ENCODE measurements at places on chromosomes 11 and 22.

- DNase-seq, result no peak
These were observed 1.7 kb downstream of the PCNX3 start for GRCh38 chr11:65617136-65617850.

DNA sequence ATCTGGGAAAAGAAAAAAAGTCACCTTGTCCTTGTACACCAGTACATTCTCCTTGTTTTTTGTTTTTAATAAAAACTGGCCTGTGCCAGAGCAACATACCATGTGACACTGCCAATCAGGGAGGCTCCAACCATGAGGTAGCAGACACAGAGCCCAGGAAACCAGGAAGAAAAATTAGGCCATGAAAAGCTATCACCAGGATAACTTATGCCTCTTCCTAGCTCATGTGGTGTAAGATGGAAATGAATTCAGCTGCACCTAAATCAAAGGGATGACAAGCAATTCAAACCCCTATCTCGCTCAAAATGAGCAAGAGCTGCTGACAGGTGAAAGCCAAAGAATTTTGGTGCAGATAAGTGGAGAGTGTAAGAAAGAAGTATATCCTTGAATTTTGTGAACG is 7.7 kb downstream of the DRD2 start:
- no peak for DNase-seq

DNA sequence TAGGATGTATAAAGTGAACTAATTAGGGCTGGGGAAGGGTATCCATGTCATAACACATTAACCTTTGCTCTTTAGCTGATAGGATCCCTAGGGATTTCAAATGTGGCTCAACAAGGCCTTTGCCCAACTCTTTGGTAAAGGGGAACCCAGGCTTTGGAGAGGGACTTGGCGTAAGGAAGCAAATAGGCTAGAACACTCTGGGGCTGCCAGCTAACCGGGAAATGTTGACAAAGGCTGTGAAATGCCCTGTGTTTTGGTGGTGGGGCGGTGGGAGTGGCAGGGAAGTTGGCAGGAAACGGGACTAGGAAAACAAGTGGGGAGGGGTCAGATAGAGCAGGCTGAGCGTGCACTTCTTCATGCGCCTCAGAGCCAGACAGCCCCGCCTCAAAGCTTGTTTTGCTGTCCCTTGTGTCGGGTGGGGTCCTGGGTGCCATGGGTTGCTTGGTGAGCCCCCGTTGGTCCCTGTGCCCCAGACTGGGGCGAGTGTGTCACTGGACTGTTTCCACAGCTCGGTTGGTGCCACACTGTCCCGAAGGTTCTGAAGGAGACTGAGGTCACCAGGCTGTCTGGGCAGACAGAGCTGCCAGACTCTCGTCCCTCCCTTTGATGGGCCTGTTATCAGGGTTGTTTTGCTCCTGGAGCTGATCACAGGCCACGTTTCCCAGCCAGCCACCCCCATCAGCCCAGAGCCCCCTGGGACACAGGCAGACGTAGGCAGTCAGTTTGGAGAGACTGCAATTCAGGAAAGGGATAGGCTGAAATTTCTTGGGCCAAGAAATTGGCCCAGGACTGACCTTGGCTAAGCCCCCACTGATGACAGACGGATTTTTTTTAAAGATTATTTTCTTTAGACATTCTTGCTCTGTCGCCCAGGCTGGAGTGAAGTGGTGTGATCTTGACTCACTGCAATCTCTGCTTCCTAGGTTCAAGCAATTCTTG is 19.6 kb downstream of the KCTD21 start:
- no peak for DNase-seq

GRCh38 chr11:34825670-34826383 is 90.4 kb downstream of the APIP start:
- no peak for DNase-seq

DNA sequence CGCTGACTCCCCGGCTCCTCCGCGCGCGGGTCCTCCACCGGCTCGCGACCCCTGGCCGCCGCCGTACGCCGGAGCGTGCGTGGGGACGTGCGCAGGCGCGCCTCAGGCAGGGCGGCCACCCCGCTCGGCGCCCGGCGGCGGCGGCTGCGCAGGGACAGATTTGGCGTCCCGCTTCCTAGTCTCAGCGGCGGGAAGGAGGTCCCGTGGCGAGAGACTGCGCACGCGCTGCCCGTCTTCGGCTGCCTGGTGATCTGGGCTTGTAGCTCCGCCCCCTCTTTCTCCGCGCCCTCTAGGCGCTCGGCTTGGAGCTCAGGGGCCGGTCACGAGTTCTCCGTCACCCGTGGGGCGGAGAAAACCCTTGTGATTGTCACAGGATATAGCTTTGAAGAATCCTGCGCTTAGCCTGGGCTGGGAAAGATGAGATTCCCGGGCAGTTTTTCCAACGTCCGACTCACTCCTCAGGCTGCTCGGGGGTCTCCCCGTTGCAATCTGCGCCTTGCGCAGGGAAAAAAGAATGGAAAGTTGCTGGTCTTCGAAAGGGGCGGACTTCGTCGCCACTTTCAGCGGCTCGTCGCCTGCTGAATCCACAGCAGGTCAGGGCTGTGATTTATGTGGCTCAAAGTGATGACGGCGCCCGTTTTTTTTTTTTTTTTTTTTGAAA is at the start of gene PATL1:
Gene PATL1 (minus strand): TSS at position 88 of the 661 bp plus-strand sequence. CDS start 142 bp downstream, outside the sequence.
- DNase-seq, result peak; percentile 99

DNA sequence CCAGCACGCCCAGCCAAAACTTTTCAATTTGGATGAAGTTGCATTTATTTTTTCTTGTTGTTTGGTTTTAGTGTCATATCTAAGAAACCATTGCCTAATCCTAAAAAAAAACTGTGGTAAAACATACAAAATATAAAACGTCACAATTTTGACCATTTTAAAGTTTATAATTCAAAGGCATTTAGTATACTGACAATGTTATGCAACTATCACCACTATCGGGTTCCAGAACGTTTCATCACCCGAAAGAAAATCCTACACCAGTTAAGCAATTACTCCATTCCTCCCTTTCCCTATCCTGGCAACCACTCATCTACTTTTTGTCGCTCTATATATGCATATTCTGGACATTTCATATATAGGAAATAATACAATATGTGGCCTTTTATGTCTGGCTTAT is 30.5 kb upstream of the PHOX2A start:
- no peak for DNase-seq

DNA sequence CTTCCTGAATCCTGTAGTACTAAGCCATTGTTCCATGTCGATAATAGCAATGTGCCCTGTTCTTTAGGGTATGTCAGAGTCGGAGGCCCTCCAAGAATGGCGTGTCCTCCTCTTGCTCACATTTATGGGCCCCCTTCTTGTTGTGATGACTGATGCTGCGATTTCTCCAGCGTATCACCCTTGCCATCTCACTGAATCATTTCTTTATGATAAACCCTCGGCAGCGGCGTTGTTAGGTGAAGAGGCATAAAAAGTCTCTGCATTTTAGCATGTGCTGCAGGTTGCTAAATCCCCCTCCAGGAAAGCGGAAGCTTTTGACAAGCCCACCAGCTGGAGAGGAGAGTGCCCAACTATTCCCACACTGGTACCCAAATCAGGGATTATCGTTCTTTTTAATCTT is 1045.3 kb downstream of the BRD1 start:
- no peak for DNase-seq

DNA sequence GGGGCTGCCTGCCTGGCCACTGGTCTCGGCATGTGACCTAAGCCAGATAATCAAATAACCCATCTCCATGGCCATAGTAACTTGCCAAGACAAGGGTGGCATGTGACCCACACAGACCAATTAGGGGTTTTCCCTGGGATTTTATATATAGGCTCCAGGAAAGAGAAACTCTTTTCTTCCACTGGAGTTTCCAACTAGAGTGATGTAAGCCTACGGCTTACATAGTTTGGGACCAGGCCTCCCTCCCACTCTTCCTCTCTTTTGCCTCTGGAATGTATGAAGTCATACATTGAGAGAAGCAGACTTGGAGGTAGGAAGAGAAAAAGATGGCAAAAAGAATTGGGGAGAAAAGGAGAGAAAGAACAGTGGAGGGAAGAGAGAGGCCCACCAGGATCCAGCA is 84.6 kb upstream of the LDLRAD3 start:
- no peak for DNase-seq

GRCh38 chr11:7668464-7668863 is 4.8 kb downstream of the CYB5R2 start:
- no peak for DNase-seq

DNA sequence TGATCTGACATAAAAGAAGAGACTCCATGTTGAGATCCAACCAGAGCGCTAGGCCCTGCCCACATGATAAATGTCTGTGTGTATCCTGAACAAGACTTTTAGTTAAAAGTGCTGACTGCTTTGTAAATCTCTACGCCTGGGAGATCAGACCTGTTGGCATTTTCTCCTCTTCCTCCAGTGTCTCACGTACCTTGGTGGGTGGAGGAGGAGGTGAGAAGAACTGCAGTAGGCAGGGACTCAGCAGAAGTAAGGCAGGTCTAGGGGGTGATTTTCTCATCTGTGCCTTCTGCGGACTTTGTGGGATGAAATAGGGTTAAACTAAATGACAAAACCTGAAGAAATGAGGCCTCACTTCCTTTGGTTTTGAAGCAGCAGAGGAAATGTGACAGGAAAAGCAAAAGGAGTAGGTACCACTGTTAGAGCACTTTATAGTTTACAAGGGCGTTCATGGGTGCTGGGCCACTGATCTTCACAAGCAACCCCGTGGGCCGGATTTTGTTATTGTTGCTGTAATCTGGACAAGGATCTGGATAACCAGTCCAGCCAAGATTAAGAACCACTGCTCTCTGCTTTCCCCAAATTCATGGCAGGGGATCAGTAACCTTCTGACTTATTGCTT is 36.7 kb upstream of the PLET1 start:
- DNase-seq, result no peak

GRCh38 chr11:130459521-130459920 is 11.1 kb downstream of the ADAMTS15 start:
- DNase-seq, result no peak

GRCh38 chr22:36129071-36129470 is 31.5 kb downstream of the APOL3 start:
- DNase-seq, result no peak

DNA sequence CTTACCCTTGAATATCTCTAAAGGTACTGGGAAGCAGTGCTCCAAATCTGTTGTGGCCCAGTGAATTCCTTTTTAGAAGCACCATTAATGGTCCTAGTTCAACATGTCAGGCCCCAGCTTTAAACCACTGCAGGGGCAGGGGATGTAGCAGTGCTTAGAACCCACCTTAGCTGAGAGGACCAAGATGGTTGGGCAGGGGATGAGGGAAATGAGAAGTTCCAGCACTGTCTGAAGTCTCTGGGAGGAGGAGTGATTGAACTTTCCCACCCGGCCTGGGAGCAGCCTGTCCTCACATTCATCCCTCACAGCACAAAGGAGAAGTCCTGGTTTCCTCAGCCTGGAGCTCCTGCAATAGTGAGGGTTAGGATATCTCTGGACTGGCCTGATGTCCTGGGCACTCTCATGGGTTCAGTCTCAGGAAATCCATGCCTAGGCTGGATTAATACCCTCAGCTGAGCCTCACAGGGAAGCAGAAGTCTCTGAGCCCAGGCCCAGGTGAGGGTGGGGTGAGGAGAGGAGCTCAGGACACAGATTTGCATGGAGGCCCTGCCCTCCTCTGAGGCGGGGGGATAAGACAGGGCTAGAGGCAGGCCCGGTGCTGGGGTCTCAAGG is 28.6 kb upstream of the PRAME start:
- DNase-seq, result no peak

DNA sequence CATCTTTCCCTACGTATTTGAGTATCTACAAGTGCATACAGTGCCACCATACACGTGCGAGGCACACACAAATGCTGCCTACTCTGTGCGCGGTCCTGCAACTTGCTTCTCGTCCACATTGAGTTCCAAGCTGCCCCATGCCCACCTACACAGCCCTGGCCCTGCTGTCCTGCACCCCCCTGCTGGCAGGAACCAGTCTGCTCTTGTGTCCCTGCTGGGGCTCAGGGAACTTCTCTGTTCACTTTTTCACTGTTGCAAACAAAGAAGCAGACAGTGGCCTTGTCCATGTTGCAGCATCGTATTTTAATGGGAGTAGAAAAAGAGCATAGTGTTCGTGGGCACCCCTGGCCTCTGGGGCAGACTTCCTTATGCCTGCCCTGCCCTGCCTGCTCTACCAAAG is 14.0 kb downstream of the CPT1A start:
- no peak for DNase-seq

DNA sequence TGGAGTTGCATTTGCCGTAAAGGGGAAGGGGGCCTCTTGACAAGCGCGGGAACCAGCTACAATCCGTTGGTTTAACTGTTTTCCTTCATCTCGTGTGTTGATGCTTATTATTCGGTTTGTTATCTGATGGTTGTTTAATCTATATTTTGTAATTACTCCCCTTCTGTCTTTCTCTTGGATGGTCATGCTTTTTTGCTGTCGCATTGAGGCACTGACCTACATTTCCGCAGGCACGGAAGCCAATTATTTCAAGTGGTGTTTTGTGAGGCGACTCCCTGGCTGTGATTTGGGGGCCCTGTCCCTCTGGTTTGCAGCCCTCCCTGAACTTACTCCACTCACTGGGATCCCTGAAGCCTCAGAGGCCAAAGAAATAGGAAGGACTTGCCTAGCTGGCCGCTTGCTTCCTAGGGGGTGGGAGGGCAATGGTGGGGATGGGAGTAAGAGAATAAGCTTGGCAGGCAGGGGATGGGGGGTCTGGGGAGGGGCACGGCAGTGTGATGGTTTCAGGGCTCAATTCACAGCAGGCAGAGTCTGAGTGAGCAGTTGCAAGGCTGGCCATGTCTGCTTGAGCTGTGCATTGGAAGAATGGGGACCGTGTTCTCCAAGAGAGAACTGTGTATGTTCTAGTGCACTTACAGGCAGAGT is 165.8 kb upstream of the B3GAT1 start:
- no peak for DNase-seq

DNA sequence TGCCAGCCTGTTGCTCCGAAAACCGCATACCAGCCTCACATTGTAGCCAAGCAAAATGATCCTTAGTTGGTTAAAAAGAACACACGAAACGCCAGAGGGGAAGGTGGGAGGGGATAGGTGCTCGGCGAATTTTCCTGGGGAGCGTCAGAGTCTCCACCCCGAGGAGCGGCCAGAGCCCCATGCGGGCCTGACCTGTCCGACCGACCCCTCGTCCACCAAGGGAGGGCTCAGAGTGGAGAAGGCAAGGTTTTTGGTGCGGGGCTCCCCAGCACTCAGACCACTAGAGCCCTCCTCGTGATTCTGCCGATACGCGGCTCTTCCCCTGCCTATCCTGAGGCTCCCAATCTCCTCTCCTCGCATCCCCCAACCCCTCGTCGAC is 39.6 kb downstream of the DIXDC1 start:
- no peak for DNase-seq

- DNase-seq, result no peak
These were observed 14.3 kb upstream of the ALX4 start for GRCh38 chr11:44324222-44324621.

- no peak for DNase-seq
These were observed 64.2 kb downstream of the RAB30 start for GRCh38 chr11:83007477-83007876.

- no peak for DNase-seq
These were observed at the start of gene MMP3 for GRCh38 chr11:102843489-102843888. Gene MMP3, minus strand, starts transcription at chr11:102843609. Its CDS starts 63 bp downstream, at chr11:102843546.

GRCh38 chr22:46010951-46011626 is 34.1 kb upstream of the WNT7B start:
- no peak for DNase-seq

GRCh38 chr11:80083531-80083951 is 642.7 kb upstream of the TENM4 start:
- DNase-seq, result no peak

- no peak for DNase-seq
These were observed 77.5 kb downstream of the MICAL3 start for GRCh38 chr22:17946662-17947367.

All from WERI-Rb-1 (cell line).